ENCODE measurements at places on chromosomes 3 and 15.
A peak's percentile ranks its signal among the peaks of the same experiment; 100 is the strongest.

GRCh38 chr15:23385886-23386430 is 31.4 kb downstream of the GOLGA8S start:
- no peak for DNase-seq

DNA sequence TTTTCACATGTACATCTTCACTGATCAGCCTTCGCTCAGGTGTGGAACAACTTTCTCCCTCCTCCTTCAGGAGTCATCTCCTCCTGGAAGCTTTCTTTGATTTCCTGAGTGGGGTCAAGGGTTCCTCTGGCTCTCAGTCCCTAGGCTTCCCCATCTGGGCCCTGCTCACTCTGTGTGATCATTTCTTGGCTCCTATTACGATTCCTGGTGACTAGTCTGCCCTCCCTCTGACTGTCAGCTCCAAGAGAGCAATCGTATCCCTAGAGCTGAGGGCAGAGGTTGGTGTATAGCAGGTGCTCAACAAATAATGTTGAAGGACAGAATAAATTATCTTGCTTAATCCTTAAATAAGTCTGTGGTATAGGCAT is 15.3 kb upstream of the PRKCD start:
- DNase-seq: no peak

- no peak for DNase-seq
Measured at GRCh38 chr3:154931484-154931883, 148.6 kb upstream of the MME start.

DNA sequence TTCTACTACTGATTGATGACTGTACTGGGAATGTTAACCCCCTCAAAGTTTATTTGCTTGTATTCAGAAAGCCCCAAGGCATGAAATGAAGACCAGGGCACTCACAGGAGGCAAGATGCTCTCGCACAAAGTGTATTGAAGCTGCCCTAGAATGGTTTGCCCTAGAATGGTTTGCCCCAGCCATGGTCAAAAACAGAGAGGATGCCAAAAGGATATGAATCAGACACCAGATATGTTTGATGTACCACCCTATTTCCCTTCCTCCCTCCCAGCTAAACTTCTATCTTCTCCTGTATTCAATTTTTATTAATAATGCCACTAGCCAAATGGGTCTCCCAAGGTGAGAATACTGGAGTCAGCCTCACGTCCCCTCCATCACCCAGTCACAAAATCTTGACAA is 101.3 kb downstream of the TMCO5A start:
- no peak for DNase-seq

DNA sequence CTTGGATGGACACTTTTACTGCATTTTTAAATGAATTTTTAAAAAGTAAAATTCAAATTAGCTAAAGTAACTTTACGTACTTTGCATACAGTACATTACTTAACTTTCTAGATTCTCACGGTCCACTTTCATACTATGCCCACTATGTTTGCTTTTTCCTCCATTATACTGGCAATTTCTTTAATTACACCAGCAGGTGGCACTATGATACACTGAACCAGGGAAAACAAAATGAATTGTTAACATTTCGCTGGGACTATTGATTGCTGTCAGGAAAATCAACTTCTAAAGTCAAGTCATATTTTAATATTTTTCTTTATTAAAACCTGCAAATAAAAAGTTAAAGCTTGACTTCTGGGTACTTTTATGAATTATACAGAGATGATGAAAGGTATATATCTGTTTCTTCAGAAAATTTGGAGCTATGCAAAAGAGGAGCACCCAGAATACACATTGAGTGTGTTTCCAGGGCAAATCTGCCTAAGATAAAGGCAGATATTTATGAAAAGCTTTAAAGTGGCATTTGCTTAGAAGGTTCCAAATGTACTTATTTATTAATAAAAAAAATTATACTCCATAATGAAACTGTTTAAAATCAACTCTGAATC is 21.8 kb upstream of the POU1F1 start:
- no peak for DNase-seq

GRCh38 chr15:68441045-68441743 is 9.2 kb upstream of the ITGA11 start:
- no peak for DNase-seq

DNA sequence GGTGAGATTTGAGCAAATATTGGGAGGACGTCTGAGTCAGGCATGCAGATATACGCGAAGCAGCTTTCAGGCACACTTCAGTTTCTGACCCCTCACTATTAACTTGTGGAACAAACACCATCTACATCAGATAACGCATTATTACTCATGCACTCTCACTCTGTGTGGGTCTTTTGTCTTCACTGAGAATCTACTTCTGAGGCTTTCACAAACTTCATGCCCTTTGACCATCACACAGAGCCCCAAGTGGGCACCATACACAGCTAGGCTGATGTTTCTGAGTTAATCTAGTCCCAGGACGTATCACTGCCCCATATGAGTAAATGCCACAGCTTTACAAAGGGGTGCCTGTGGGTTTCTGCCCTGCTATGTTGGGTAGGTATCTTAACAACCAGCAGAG is 39.6 kb upstream of the IP6K2 start:
- no peak for DNase-seq

GRCh38 chr3:27357665-27358258 is 11.4 kb downstream of the NEK10 start:
- DNase-seq: peak; percentile 32

- no peak for DNase-seq
Measured at GRCh38 chr3:170608475-170608874, 22.6 kb upstream of the SLC7A14 start.

DNA sequence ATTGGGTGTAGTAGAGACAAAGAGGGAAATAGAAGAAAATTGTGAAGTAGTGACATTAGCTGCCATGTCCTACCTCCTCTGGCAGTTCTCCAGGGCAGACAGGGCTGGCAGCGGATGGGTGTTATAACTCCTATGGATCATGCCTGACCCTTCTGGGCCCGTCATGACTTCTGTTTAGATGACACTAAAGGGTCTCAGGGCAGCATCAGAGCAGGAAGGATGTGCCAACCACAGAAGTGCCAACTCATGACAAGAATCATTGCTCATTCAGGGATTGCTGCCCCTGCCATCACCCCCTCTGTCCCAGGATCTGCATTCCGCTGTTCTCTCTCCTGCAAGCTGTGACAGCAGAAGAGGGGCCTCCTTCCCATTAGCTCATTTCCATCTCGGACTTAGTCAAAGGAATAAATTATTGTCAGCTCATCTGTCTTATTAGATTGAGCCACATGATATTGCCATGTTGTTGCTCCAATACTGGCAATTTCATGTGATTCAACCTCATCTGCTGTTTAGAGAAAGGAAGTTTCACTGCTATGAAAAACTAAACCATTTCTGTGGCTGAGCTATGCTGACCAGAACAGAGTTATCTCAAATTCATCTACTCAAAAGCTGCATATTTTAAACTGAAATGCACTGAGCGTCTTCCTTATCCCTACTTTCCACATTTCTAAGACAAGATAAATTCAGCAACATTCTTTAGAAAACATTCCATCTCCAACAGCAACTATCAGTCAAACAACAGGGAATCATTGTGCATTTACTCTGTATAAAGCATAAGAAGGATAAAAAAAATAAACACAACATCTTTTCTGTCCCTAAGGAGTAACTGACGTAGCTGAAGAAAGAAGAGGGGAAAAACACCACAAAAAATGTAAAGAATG is 271.6 kb downstream of the FHIT start:
- DNase-seq: no peak

GRCh38 chr15:67066041-67066958 is 898 bp downstream of the SMAD3 start:
- peak; percentile 44 for DNase-seq

- no peak for DNase-seq
Measured at GRCh38 chr3:46270474-46270873, 28.2 kb downstream of the CCR3 start.

- DNase-seq: no peak
Measured at GRCh38 chr3:10376353-10376752, 55.4 kb upstream of the SEC13 start.

DNA sequence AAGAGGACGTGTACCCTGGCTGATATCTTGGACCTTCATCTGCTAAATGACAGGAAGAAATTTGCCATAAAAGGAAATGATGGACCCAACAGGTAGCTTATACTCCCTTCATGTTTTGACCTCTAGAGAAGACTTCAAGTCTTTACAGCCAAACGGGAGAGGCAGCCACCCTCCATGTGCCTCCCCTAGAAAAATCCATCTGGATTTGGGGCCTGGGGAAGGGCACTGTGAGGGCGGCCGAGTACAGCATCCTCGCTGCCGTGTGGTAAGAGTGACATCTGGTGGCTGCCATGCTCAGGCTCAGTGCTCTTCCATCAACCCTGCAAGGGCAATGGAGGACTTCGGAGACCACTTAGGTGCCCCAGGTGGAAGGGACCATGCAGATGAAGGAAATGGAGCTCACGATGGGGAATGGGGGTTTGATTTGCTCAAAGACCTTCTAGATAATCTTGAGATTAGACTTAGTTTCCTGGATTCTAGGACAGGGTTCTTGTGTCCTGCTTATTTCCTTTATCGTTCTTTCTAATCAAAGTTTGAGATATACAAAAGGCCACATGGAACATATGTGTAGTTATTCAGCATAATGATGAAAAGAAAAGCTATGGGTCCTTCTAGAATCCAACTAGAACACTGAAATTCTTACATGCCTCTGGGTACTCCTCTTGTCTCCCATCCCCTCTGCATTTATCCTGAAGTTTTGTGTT is 44.4 kb downstream of the AQP9 start:
- peak; percentile 39 for DNase-seq

DNA sequence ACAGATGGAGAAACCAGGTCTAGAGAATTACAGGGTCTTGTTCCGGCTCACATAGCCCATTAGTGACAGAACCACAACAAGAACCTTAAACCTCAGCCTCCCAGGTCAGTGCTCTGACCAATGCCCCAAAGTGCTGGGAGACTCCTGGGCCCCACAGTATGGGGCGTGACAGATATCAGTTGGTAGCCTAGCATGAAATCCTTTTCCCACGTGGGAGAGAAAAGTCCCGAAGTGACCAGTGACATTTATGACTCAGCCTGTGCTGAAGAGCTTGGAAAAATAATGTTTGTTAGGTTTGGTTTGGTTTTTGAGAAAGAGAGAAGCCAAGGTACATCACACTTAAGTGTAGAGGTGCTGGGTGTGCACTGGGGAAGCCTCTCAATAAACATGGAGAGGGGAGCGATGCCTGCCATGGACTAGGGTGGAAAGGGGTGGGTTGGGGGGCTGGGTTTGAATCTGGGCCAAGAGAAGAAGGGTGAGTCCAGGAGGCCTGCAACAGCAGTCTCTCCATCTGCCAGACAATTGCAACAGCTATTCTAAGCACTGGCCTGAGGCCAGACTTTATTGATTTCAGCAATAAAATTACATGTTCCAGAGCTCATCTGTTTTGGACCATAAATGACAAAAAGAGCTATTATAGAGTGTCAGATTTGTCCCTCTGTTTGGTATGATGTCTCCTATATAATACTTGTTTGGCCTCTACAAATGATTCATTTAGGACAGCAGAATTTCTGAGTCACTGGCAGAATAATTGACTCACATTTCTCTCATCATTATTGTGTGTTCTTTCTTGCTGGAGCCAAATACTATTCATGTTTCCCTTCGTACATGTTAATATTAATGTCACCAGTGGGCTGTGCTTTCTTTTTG is 43.4 kb downstream of the C2CD4A start:
- DNase-seq: no peak

- DNase-seq: no peak
Measured at GRCh38 chr3:49900491-49901153, 3.1 kb downstream of the MST1R start.

GRCh38 chr3:15923640-15924405 is 126.0 kb upstream of the ANKRD28 start:
- no peak for DNase-seq

DNA sequence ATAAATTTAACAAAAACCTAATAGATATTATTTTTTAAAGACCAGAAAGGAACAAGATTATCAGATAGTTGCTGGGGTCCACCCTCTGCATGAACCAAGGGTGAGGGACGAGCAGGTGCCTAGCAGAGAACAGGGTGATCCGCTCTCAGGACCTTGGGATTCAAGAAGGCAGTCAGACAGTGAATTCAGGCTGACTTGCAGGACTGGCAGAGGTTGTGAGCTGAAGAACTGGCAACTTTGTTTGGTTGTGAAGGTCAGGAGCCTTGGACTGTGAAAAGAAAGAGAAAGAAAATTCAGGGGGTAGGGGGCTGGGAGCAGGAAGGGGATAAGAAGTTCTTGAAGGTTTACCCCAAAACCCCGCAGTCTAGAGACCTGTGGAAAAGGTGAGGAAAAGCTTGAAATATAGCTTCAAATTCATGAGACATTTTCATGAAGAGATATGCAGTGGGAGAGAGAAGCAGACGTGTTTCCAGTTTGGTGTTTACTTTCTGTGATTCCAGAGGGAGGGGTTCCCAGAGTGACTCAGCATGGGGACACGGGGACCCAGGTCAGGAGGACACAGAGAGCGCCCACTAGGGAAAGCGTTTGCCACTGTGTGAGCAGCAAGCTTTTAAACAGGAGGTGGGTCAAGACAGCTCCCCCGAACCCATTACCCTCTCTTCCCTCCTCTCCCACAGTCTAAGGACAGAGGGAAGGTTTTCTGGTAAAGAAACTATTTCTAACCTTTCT is 217.2 kb upstream of the UMPS start:
- no peak for DNase-seq

- DNase-seq: no peak
Measured at GRCh38 chr15:77398927-77399326, 21.0 kb downstream of the PEAK1 start.

DNA sequence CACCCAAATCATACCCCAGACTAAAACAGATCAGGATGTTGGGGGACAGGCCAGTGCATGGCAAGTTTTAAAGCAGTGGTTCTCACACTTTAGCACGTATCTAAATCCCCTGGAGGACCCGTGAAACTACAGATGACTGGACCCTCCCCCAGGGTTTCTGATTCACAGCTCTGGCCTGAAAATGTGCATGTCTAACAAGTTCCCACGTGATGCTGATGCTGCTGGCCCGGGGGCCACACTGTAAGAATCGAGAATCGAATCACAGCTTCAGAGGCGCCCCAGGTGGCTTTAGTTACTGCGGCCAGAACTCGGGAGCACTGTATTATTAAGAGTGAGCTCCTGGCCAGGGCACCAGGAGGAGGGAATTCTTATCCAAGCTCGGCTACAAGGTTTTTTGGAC is 11.6 kb downstream of the ADAMTS17 start:
- peak; percentile 33 for DNase-seq

DNA sequence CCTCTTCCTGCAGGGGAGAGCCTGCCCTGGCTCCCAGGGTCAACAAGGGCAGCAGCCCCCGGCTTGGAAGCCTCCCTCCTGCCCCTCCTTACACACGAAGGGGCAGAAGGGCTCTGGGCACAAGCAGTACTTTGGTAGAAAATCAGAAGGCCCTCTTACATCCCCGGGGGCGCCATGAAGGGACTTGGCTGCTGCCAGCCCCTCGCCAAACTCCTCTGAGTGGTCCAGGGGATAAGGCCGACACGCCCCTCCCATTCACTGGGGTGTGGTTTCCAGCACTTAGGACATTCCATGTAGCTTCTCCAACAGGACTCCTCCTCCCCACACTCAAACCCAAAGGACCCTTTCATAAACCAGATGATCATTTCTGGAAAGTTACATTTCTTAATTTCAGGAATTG is 1.2 kb upstream of the ST8SIA2 start:
- DNase-seq: no peak

Data from activated naive CD8-positive, alpha-beta T cell treated with anti-CD3 and anti-CD28 coated beads for 36 hours (primary cell).